ENCODE measurements at places on chromosomes 3 and 15. TPM values are rescaled to one million over a fixed set of nuclear protein-coding genes. Genes with fewer than 3 reads are reported as not detected.

GASK1A gene
- 5.3 TPM for total RNA-seq

IP6K2 gene
- 94.7 TPM for total RNA-seq

ZNF620 gene
- total RNA-seq = 27.1 TPM

TMED3 gene
- total RNA-seq = 46.4 TPM

SLC33A1 gene
- total RNA-seq = 15.0 TPM

SCG5 gene
- 23.9 TPM for total RNA-seq

ATP13A5 gene
- total RNA-seq = not detected

PDZRN3 gene
- 5.5 TPM for total RNA-seq

CHCHD6 gene
- 34.2 TPM for total RNA-seq

LSG1 gene
- 59.9 TPM for total RNA-seq

PPP1R14D gene
- total RNA-seq = not detected

GPR160 gene
- total RNA-seq = 14.1 TPM

GUCA1C gene
- not detected for total RNA-seq

HYAL3 gene
- 3.1 TPM for total RNA-seq

GREM1 gene
- 1.1 TPM for total RNA-seq

TRA2B gene
- total RNA-seq = 344 TPM

PRSS50 gene
- total RNA-seq = 0.24 TPM

FOXB1 gene
- 3.7 TPM for total RNA-seq

B2M gene
- 74.3 TPM for total RNA-seq

LARP6 gene
- 18.9 TPM for total RNA-seq

FBXW12 gene
- 0.59 TPM for total RNA-seq

BNC1 gene
- not detected for total RNA-seq

IQCF5 gene
- total RNA-seq = not detected

ZNF501 gene
- 4.9 TPM for total RNA-seq

FGD5 gene
- total RNA-seq = 7.8 TPM

WNT5A gene
- 1.3 TPM for total RNA-seq

SMAD6 gene
- 6.0 TPM for total RNA-seq

FAM3D gene
- not detected for total RNA-seq

SAMD7 gene
- total RNA-seq = not detected

FGF7 gene
- total RNA-seq = not detected

NDUFAF3 gene
- 40.7 TPM for total RNA-seq

NR1I2 gene
- total RNA-seq = not detected

GRAMD1C gene
- 1.8 TPM for total RNA-seq

COL6A6 gene
- 0.07 TPM for total RNA-seq

KLF15 gene
- 10.8 TPM for total RNA-seq

CHST2 gene
- total RNA-seq = 6.3 TPM

FBXO40 gene
- total RNA-seq = 0.15 TPM

TGM4 gene
- not detected for total RNA-seq

CMTM8 gene
- 4.0 TPM for total RNA-seq

SCAANT1 gene
- not detected for total RNA-seq

RTP1 gene
- total RNA-seq = 6.6 TPM

CCDC71 gene
- total RNA-seq = 27.6 TPM

SH3GL3 gene
- 11.0 TPM for total RNA-seq

PPM1L gene
- total RNA-seq = 7.9 TPM

HACD3 gene
- total RNA-seq = 133 TPM

TM4SF18 gene
- 8.1 TPM for total RNA-seq

LEKR1 gene
- total RNA-seq = 0.22 TPM

ISL2 gene
- 0.33 TPM for total RNA-seq

TNFSF10 gene
- total RNA-seq = not detected

FMN1 gene
- total RNA-seq = 1.9 TPM

SLC25A20 gene
- 7.4 TPM for total RNA-seq

NRG4 gene
- not detected for total RNA-seq

THRB gene
- total RNA-seq = 8.6 TPM

TTLL13 gene
- total RNA-seq = not detected

PYGO1 gene
- total RNA-seq = 0.83 TPM

MOBP gene
- 0.13 TPM for total RNA-seq

CPLX3 gene
- total RNA-seq = not detected
